ENCODE measurements at places on chromosomes 16 and 17.

DNA sequence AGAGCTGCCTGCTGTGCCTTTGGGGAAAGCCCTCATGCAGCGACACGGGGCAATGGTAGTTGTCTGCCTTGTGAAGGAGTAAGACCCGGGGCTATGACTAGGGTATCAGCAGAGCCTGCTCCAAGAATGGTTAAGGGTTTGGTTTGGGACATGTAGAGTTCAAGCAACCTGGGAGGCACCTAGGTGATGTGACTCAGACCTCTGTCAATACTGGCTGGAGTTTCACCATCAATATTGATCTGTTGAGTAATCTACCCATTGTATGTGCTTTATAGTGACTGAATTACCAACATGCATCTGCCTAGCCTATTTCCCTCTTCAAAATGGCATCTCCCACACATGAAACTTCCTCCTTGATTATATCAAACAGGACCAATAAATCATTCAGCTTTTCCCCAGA lies 398.4 kb upstream of the HSBP1 start:
- no peak for DNase-seq

DNA sequence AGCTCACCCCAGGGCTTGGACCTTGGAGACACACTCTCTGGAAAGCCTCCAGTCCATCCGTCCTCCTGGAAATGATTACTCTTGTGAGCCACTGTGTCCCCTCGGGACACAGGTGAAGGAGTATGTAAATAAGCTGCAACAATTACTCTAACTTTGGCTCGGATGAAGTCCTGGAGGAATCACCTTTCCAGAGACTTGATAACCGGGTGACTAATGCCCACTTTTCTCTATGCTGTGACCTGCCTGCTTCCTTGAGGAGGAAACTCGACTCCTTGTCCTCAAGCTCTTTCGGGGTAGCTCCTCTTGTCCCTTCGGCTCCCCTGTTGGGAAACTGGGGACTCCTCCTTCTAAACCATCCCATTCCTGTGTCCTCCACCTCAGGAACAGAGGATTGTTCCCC lies at the start of gene OR1A1:
OR1A1 (plus strand) TSS at position 301 of the 400 bp plus-strand sequence. CDS start 7,954 bp downstream, outside the sequence.
- DNase-seq: no peak

DNA sequence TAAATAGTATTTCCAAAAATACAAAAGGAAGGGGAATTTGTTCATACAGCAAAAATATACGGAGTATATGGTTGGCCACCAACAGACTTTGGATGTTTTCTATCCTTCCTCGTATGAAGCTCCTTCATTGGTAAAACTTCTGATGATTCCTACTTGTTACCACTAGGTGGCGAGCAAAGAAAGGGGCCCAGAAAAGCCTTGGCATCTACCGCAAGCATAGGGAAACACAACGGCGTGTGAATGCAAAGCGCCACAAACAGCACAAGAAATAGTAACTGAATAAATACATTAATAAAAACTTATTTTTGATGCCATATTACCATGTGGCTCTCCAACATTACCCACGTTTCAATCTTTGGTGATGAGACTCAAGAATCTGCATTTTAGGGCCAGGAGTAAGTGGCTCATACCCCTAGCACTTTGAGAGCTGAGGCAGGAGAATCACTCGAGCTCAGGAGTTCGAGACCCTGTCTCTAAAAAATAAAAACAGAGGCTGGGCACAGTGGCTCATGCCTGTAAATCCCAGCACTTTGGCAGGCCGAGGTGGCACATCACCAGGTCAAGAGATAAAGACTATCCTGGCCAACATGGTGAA lies 34.5 kb downstream of the YWHAE start:
- DNase-seq: peak; percentile 74

- DNase-seq: no peak
Measured at GRCh38 chr16:1781758-1782407, 488 bp downstream of the SPSB3 start.

DNA sequence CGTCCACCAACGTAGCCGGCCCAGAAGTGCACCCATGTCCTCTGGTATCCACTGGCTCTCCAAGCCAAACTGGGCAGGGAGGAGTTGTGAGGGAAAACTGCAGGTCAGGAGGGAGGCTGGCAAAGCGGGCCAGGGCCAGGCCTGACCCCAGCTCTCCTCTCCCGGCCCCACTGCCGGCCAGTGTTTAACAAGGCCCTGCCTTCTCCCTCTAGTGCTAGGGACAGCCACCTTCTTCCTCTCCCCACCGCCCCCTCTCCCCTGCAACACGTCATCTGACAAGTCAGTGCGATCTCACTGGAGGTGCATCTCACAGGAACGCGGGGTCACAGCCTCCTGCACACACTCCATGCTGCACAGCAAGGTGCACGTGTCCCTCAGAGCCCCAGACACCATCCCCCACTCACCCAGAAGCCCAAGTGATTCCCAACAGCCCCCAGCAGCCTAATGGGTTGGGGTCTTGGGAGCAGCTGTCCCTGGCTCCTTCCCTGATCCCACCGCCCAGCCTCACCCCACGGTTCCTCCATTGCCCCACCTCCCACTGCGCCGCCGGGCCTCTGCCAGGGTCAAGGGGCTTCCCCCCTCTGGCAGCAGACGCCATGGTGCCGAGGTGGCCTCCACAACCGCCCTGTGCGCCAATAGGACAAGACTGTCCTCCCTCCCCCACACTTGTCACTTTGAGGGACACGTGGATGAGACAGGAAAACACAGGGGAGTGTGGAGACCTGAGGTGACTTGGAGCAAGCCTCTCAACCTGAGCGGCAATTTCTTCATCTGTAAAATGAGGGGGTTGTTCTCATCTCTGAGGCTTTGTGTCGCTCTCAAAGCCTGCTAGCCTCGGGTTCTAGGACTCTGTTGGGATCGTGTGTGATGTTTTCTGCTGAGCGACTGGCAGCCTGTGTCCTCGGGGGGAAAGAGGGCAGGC lies 1.1 kb upstream of the ACE start:
- DNase-seq: no peak

GRCh38 chr17:50952013-50952412 lies 85.9 kb upstream of the TOB1 start:
- DNase-seq: no peak

DNA sequence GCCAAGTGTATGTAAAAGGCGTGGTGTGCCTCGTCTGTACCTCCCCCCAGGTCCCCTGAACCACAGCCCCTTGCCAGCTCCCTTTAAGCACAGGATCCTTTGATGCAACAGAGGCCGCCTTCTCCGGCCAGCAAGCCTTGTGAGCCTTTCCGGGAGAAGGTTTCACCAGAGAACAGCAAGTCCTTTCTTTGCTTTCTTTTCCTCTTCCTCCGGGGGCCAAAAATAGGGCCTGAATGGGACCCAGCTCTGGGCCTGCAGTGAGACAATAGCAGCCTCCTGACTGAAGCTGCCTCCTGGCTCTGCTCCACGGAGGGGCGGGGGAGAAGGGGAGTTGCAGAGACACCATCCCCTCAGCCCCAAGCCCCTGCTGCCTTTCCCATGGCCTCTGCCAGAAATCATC lies 9.0 kb downstream of the ADGRG1 start:
- DNase-seq: no peak

DNA sequence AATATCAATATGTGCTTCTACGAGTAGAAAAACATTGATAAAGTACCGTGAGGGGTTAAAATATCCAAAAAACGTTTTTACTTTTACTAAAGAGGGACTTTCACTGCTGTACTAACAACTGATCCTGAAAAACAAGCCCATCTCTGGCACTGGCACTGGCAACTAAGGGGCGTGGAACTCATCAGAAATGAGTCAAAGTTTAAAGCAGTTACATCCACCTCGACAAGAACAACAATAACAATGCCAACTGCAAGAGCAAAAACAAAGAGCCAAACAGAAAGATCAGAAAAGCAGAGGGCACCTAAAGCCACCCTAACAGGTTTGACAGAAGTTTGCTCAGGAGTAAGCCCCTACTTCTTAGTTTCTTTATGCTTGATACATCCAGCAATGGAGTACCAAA lies 13.1 kb downstream of the MBTPS1 start:
- DNase-seq: no peak

DNA sequence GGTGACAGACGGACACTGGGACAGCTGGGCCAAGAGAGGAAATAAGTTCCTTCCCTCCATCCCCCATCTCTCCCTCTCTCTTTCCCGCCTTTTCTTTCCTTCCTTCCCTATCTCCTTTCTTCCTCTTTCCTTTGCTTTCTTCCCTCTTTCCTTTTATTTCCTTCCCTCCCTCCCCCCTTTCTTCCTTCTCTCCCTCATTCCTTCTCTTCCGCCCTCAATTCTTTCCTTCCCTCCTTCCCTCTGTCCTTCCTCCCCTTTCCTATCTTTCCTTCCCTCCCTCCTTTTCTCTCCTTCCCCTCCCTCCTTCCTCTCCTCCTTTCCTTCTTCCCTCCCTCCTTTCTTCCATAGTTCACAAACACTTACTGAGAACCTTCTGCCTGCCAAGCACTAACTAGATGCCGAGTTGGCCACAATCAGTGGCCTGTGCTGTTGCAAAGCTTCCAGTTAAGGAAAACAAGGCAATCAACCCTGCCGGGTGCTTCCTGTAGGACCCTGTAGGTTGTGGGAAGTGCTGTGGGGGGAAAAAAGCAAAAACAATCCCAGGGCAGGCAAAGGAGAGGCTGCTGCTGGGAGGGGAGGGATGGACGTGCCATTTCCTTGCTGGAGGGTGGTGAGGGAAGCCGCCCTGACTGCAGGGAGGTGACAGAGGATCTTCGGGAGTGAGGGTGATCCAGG lies 31.7 kb downstream of the ABCC6 start:
- DNase-seq: no peak

GRCh38 chr17:10879190-10879836 lies 41.4 kb upstream of the PIRT start:
- no peak for DNase-seq

GRCh38 chr16:51759329-51759728 lies 608.3 kb upstream of the SALL1 start:
- no peak for DNase-seq

DNA sequence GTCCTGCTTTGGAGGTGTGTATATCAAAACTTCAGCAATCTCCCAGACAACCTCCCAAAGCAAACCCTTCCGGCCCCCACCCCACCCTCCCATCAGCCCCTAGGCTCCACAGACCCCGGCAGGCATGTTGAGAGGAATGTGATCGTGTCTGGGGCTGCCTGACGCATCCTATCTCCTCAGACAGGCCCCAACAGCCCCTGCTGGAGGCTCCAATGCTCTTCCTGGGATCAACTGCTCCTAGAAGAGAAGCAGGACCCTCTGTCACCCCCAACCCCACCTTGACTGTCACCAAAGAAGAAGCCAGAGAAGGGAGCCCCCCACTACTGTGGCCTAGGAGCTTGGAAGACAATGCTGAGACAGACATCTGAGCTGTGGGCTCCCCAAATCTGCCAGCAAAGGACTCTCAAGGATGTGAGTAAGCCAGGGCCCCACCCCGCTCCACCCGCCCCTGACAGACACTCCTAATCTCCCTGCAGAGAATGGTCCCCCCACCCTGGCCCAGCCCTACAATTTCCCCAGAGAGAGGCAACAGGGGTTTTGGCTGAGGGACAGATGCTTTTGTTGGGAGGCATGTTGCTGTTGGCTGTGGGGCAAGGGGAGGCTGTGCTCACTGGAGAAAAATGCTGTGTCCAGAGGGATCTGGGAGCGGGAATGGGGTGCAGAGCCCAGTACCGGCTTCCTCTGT lies 1.6 kb upstream of the KRT14 start:
- DNase-seq: no peak

- DNase-seq: no peak
Measured at GRCh38 chr17:62870552-62870971, 62.4 kb upstream of the MARCHF10 start.

- DNase-seq: no peak
Measured at GRCh38 chr16:12000032-12000431, 23.5 kb downstream of the SNX29 start.

DNA sequence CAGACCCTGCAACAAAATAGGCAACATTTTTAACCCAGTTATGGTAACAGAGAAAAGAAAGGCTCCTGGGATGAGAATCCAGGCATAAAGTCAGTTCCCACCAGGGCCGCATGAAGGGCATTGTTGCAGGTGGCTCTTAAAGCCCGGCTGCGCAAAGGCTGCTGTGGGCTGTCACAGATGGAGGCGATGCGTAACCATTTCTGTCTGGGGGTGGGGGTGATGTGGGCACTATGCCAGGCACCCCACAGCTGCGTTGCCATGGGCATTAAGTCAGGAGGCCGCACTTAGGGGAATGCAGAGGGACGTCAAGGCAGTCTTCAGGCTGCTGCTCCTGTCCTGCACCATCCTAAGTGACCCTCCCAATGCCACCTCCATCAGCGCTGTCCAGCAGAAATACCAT lies 228.4 kb downstream of the CPPED1 start:
- no peak for DNase-seq

- peak; percentile 78 for DNase-seq
Measured at GRCh38 chr17:48618256-48618896, 3.3 kb upstream of the HOXB8 start.

GRCh38 chr16:67163164-67163998 lies 1.2 kb upstream of the HSF4 start:
- DNase-seq: peak; percentile 25

DNA sequence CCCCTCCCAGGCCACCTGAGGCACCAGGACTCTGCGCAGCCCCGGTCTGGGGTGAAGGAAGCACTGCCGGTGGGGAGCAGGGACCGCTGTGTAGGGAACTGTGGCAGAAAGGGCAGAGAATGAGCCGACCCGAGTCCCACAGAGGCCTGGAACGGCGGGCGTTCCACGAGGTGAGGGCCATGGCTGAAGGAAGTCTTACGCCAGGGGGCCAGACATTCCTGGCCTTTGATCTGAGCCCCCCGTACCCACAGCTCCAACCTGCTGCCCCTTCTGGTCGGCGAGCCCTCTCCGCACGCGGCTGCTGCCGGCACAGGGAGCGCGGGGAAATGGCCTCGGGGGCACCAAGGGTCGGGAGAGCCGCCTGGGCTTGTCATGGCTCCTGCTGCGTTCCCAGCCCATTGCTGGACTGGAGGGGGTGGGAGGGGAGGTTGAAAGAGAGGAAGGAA lies 1.4 kb upstream of the WNT3 start:
- DNase-seq: no peak

- no peak for DNase-seq
Measured at GRCh38 chr16:85170590-85171003, 58.3 kb upstream of the CIBAR2 start.

GRCh38 chr16:2767140-2767731 lies 9.8 kb downstream of the ELOB start:
- DNase-seq: no peak

DNA sequence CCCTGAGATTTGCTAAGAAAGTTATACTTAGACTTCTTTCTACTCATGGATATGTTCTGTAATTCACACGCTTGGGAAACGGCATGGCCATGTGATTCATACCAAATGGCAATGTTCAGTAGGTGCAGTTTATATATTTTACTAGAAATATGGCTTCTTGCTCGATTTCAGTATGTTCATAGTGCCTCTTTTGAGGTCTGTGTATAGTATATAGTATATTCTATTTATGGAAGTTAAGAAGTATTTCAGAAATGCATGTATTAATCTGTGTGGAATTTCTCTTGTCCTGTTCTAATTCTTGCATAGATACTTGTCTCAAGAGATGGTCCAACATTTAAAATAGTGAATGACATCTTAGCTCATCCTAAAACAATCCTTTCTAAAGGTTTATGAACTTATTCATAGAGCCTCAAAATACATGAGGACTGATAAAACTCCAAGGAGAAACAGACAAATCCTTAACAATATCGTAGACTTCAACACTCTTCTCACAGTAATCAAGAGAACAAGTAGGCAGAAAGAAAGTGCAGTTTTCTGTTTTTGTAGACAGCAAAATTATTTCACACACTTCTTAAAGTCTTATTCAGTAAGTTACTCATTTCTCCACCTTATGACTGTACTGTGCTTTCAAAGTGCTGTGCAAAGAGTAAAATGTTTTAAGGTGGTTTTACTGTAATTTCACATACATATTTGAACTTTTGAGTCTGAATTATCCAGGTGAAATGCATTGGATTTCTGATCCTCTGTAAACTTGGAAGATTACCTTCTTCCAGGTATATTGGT lies 11.1 kb downstream of the BPTF start:
- DNase-seq: no peak
